Stimulated activated CD4-positive, alpha-beta T cell treated with anti-CD3 and anti-CD28 coated beads, Interleukin-12 subunit alpha, Interleukin-12 subunit beta, amount 100 ng/mL, for 24 hours (primary cell): ENCODE measurements at places on chromosomes 6 and 20.

GRCh38 chr6:112258642-112259336 lies 4.4 kb upstream of the LAMA4 start:
- no peak for DNase-seq

DNA sequence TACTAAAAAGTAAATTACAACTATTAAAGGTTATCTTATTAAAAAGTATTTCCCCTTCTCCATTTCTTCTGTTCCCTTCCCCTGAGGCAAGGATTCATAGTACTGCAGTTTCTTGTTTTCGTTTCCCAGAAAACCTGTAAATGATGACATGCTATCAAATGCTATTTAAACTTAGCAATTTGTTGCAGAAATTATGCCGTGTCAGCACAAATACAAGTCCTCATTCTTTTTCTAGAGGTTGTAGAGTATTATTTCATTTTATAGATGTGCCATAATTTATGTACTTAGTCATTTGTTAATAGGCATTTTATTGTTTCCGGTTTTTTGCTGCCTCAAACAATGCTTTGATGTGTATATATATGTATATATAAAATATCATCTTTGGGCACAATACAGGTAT lies 268.4 kb downstream of the PLCB1 start:
- no peak for DNase-seq

DNA sequence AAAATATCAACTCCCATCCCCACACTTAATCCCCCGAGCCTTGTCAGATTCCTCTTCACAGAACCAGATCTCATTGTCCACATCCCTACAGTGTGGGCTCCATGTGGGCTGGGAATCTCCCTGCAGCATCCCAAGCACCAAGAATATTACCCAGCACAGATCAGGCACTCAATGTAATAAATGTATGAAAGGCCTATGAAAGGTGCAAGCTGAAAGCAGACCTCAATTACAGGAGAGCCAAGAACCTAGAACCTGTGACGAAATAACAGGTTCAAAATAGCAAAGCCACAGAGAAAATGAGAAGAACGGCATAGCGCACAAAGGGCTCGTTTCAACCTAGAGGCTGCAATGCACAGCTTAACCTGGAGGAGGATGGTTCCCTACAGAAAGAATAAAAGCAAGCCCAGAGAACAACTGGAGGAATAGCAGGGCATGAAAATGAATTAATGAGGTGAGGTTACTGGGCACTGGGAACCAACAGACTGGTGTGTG lies 3.1 kb downstream of the SLC23A2 start:
- no peak for DNase-seq

- DNase-seq, result no peak
These were observed 1.1 kb downstream of the MYLK2 start for GRCh38 chr20:31820228-31820627.

GRCh38 chr6:81751388-81752083 lies 945 bp downstream of the TENT5A start:
- DNase-seq, result no peak

DNA sequence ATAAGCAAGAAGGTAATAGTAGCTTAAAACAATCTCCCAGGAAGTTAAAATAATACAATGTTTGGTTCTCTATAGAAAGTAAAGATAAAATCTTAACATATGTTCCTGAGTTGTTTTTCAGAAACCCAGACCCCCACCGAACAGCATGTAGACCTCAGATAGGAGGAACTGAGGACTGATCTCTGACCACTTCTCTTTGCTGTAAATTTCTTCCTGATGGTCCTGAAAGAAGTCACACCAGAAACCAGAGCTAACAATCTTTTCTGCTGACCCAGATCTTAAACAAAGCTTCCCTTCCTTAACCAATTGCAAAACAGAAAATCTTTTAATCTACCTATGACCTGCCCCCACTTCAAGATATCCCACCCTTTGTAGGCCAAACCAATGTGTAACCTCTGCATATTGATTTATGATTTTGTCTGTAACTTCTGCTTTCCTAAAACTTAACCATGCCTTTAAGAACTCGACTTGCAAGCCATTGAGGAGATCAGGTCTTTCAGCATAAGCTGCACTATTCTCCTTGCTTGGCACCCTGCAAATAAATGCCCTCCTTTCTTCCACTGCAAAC lies 21.9 kb upstream of the BEND6 start:
- DNase-seq, result no peak

DNA sequence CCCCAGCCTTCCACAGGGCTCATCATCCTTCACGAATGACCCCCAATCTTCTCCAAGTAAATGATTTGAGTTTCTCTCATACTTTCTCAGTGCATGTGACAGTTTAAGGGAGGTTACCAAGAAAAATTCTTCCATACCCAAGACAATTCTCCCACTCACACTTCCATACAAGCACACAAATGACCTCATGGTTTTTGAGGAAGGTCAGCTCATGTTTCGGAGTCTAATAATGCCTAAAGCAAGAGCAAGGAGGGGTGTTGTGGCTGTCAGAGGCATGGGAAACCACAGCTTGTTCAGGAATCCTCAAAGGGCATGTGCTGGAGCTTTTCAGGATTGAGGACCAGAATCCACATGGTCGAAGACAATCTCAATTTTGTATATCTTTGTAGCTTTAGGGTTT lies 279.0 kb downstream of the MAFB start:
- DNase-seq, result no peak

- DNase-seq, result no peak
These were observed 67.6 kb downstream of the B4GALT5 start for GRCh38 chr20:49646126-49646525.
